HuH-7 (cell line): ENCODE measurements at places on chromosomes 12 and 14.

GRCh38 chr12:75812271-75813018, 219.1 kb downstream of the PHLDA1 start:
- DNase-seq: no peak

DNA sequence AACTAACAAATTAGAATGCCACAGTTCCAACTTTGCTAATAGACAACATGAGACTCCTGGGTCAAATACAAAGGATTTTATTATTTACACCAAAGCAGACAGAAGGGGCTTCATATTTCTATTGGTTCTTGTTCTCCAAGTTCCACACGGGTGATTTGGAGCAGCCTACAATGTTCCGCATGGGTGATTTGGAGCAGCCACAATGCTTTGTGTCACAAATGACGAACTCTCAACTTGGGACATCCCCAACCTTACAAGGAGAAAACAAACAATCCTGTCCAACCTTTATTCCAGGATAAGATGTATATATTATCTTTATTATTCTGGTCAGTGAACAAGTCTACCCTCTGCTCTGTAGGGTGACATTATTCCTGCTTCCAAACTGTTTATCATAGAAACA, 694.3 kb upstream of the MGAT4C start:
- no peak for DNase-seq

- DNase-seq: no peak
Measured at GRCh38 chr14:91873471-91874415, 6.4 kb upstream of the TC2N start.

DNA sequence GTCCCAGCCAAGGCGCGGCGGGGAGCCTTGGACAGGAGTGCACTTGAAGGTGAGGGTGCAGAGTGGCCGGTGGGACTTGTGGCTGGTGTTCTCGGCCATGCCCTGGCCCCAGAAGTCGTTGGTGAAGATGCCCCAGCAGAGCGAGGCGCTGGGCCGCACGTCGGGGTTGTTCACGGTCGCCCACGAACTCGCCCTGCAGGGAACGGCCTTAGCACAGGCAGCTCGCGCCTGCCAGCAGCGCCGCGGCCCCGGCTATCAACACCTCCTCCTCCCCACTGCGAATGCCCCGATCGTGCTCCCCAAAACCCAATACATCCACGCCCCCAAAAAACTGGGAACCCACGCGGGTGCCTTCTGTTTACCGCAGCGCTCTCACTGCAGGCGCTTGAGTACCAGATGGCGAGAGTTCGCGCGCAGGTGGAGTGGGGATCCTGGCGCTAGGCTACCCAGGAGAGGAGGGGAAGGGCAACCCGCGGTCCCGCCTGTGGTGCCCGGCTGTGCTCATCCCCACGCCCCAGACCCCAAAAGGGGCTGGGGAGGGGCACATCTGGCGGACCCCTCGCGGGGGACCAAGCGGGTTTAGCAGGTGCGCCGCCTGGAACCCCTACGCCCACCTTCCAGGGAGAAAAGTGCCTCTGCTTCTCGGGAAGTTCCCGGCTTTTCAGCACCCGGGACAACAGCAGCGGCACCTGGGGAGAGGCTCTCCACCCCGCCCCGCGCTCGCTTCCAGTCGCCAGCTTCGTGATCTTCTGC, 386.3 kb upstream of the TMTC1 start:
- no peak for DNase-seq

- no peak for DNase-seq
Measured at GRCh38 chr12:89960607-89961394, 252.2 kb upstream of the ATP2B1 start.

GRCh38 chr12:101474248-101474647, 888 bp upstream of the SPIC start:
- no peak for DNase-seq

DNA sequence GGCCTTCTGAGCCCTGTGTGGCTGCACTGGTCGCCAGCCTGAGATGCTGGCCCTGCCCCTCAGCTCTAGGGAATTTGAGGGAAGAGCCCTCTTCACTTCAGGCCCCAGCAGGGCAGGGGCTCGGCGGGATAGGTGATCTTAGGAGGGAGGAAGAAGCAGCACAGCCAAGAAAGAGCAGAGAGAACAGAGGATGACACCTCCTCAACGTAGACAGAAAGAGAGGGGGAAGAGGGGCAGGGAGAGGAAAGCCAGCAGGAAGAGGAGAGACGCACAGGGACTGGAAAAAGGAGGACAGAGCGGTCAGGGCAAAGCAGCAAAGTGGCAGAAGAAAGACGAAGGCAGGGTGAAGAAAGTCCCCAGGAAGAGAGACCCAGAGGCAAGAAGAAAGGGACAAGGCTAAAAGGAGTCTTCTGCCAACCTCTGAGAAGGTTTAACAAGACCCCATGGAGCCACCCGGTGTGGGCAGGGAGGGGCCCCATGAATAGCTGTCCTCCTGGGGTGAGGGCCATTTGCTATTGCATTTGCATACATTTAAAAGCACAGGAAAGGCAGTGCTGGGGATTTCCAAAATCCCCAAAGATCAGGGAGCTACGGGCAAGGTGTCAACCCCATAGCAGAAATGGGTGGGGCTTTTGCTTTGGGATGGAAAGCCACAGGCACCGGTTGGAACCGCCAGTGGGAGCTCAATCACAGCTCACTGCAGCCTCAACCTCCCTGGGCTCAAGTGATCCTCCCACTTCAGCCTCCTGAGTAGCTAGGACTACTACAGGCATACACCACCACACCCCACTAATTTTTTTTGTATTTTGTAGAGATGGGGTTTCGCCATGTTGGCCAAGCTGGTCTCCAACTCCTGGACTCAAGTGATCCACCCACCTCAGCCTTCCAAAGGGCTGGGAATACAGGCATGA, 22.7 kb downstream of the CMKLR1 start:
- no peak for DNase-seq

DNA sequence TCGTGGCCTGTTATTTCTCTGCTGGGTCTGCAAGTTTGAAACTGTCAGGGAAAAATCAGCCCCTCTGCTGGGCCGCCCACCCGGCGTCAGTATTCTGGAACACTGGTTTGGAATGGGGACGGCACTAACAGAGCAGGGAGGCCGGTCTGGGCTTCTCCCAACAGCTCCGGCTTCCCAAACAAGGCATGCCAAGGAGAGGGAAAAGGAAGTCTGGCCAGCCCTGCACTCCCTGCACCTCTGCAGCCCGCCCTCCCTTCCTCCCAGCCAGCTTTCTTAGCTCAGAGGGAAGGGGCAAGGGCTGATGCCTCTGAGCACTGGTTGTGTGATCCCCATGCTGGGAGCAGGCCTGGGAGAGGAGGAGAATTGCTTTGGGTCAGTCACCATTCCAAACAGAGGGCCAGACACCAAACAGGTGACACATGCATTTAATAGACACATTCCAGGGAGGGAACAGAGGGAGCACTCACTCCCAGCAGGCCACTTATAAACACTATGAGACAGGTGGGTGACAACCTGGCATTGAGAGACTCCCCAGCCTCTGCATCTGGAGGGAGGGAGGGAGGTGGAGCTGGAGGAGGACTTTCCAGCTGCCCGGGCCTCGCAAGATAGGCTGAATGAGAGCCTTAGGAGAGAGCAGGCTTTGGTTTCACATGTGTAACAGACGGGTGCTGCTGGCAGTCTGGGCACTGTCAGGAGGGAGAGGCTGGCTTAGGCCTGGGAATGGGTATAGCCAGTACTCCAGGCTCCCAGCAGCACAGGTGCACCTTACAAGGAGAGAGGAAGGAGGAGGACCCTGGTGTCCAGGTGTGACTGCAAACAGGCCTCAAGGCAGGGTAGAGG, 10.3 kb downstream of the KRT75 start:
- no peak for DNase-seq

GRCh38 chr12:33587354-33587753, 147.7 kb upstream of the SYT10 start:
- DNase-seq: no peak

- DNase-seq: peak; percentile 56
Measured at GRCh38 chr12:112906712-112907414, at the start of gene OAS1. TSS of gene OAS1 (plus strand) at chr12:112906962. CDS start at chr12:112907040, 78 bp downstream.

DNA sequence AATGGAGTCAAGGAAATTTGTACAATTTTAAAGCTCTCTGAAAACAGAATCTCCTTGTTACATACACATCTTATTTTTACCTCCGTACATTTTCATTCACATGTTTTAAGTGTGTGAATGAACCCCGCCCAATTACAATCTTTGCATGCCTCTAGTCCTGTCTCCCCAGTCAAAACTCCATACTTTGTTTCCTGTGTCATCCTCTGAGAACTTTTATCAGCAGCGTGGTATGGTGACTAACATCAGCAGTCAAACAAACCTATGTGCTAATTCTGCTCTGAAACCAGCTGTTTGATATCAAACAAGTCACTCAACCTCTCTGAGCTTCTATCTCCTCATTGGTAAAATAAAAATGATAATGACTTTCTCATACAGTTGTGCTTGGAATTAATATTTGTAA, 15.8 kb upstream of the ERGIC2 start:
- no peak for DNase-seq

GRCh38 chr14:95659990-95660385, 26.2 kb upstream of the TCL1B start:
- DNase-seq: no peak

- no peak for DNase-seq
Measured at GRCh38 chr12:19576506-19577280, 137.4 kb downstream of the AEBP2 start.

- no peak for DNase-seq
Measured at GRCh38 chr12:6285532-6286306, 24.8 kb upstream of the PLEKHG6 start.

- DNase-seq: no peak
Measured at GRCh38 chr14:50389668-50390441, 6.8 kb downstream of the CDKL1 start.

GRCh38 chr14:90061685-90062126, at the start of gene KCNK13:
TSS of gene KCNK13 (plus strand) at chr14:90061994. CDS start at chr14:90062206, 212 bp downstream.
- DNase-seq: peak; percentile 21

- no peak for DNase-seq
Measured at GRCh38 chr12:122362755-122363154, 59.7 kb downstream of the CLIP1 start.

GRCh38 chr14:74425525-74426201, 347 bp downstream of the SYNDIG1L start:
- DNase-seq: peak; percentile 80

DNA sequence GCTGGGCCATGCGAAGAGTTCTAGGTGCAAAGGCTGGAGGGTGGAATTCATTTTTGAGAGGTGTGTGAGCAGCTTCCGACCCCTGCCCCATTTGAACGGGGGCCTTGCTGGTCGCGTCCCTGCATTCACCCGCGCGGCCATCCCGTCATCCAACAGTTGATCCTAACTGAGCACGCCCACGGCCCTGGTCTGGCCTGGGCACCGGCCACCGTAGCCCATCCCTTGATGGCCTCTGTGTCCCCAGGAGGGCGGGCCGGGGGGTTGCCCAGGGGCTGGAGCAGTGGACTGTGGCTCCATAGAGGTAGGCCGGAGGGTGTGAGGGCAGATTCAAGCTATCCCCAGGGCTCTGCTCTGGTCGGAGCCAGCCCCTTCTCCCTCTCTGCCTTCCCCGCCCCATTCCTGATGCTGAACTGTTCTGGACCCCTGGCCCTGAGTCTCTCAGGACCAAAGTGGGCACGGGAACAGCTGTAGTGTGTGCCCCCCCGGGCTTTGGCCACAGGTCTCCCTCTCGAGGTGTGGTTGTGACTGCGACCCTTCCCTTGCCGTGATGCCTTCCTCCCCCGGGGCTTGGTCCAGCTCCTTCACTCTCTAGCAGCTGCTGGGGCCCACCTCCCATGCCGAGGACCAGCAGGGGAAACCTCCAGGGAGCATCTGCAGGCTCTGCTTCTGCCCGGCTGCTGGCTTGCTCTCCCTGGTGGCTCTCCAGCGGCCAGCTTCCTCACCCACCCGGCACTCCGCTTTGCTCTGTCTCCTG, 9.1 kb downstream of the MEG3 start:
- no peak for DNase-seq

GRCh38 chr14:55045087-55045486, 6.4 kb upstream of the MAPK1IP1L start:
- no peak for DNase-seq

GRCh38 chr14:37889087-37889486, 293.7 kb downstream of the TTC6 start:
- DNase-seq: no peak
